ENCODE measurements at places on chromosomes 12 and 14.

DNA sequence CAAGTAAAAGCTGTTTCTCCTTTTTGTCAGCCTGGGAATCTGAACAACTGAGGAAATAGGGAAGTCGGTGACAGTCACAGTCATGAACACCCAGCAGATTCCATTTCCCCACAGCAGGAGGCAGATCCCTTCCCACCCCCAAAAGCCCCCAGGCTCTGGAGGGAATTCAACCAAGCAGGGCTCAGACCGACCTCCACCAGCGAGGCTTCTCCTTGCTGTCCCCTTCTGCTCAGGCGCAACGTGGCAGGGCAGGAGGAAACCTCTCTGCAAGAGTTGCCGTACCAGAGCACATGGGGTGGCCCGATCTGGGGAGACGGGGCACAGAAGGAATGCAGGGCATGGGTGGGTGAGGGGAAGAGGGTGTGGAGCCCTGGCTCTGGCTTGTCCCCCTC is 319 bp downstream of the GALNT6 start:
- H3K4me3 ChIP-seq, result peak overlapping the region; percentile 22
- H3K4me1 ChIP-seq, result peaks cover 57% of the 10 kb centered on the region
- no peaks in the 10 kb centered on the region for H3K27me3 ChIP-seq
- no peak for DNase-seq
- H3K36me3 ChIP-seq, result no peaks in the 10 kb centered on the region
- H3K27ac ChIP-seq, result peak overlapping the region; percentile 74

DNA sequence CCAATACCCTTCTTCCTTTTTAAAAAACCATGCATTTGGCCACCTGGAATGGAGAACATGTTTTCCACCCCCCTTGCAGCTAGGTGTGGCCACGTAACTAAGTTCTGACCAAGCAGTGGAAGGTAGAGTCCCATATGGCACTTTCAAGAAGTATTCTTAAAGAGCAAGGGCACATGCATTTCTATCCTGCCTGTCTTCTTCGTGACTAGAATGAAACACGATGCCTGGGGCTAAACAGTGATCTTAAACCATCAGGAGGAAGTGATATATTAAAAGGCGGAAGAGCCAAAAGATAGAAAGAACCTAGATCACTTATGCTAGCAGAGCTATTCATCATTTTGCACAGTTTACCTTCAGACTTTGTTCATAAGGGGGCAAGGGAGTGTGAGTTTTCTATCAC is 16.0 kb upstream of the DDX11 start:
- H3K27ac ChIP-seq, result no peak overlapping the region
- H3K27me3 ChIP-seq, result no peaks in the 10 kb centered on the region
- H3K4me1 ChIP-seq, result no peaks in the 10 kb centered on the region
- no peak for DNase-seq
- no peaks in the 10 kb centered on the region for H3K36me3 ChIP-seq

- no peak overlapping the region for H3K27ac ChIP-seq
- no peak overlapping the region for H3K4me3 ChIP-seq
- no peaks in the 10 kb centered on the region for H3K27me3 ChIP-seq
- H3K36me3 ChIP-seq, result no peaks in the 10 kb centered on the region
Observed at GRCh38 chr12:127809275-127809674, 457.7 kb upstream of the TMEM132C start.

GRCh38 chr12:27913999-27914614 is 58.4 kb downstream of the PTHLH start:
- no peak overlapping the region for H3K27ac ChIP-seq
- no peak for DNase-seq
- no peaks in the 10 kb centered on the region for H3K36me3 ChIP-seq

GRCh38 chr14:68951035-68951797 is 27.9 kb downstream of the ACTN1 start:
- H3K4me1 ChIP-seq, result peaks cover 21% of the 10 kb centered on the region
- H3K4me3 ChIP-seq, result no peak overlapping the region
- no peak for DNase-seq
- H3K36me3 ChIP-seq, result no peaks in the 10 kb centered on the region
